Stimulated activated naive CD8-positive, alpha-beta T cell treated with anti-CD3 and anti-CD28 coated beads, Interleukin-15, amount 100 ng/mL, for 72 hours (primary cell): ENCODE measurements at places on chromosomes 5 and 9.
A peak's percentile ranks its signal among the peaks of the same experiment; 100 is the strongest.

- DNase-seq, result no peak
Observed at GRCh38 chr5:168985454-168985853, 315.5 kb downstream of the SLIT3 start.

DNA sequence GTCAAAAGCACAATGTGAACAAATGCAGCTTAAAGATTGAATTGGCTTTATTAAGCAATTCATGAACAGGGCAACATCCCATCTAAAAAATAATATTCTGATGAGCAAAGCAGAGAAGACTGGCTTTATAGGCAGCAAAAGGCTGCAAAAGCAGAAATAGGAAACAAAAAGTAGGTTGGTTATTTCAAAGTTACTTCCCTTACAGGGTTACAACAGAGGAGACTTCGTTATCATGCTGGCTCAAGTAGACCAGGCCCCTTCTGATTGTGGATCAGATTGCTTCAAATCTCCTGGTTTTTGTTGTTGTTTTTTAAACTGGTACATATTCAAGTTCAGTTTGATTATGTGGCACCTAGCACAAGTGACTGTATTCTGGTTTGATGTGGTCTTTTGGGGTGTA lies 73.1 kb downstream of the MAN2A1 start:
- no peak for DNase-seq

GRCh38 chr9:108296056-108296455 lies 559.7 kb downstream of the ACTL7B start:
- DNase-seq, result no peak

GRCh38 chr5:160327818-160328217 lies 15.5 kb upstream of the CCNJL start:
- DNase-seq, result no peak

DNA sequence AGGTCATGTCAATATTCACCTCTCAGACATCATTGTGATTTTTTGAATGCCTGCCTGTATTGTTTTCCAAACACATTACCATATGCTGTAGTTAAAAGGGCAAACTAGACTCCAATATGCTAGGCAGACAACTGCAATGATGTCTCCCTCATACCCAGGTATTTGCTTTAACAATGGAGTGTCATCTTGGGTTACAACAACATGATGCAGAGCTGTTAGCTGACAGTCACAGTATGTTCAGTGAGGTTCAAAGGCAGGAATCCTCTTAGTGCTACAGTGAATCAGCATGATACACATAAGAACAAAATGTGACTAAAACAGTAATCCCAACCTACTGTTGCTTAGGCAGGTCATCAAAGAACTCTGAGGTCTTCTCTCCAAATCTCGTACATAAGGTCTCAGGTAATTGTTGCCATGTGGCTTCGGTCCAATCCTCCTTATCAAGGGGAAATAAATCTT lies 24.0 kb downstream of the OR1J1 start:
- no peak for DNase-seq

- DNase-seq, result no peak
Observed at GRCh38 chr5:45793638-45794532, 97.7 kb upstream of the HCN1 start.

GRCh38 chr5:135481909-135482311 lies 29.8 kb upstream of the TIFAB start:
- no peak for DNase-seq

- DNase-seq, result no peak
Observed at GRCh38 chr9:113580954-113581311, 117.4 kb downstream of the RGS3 start.

DNA sequence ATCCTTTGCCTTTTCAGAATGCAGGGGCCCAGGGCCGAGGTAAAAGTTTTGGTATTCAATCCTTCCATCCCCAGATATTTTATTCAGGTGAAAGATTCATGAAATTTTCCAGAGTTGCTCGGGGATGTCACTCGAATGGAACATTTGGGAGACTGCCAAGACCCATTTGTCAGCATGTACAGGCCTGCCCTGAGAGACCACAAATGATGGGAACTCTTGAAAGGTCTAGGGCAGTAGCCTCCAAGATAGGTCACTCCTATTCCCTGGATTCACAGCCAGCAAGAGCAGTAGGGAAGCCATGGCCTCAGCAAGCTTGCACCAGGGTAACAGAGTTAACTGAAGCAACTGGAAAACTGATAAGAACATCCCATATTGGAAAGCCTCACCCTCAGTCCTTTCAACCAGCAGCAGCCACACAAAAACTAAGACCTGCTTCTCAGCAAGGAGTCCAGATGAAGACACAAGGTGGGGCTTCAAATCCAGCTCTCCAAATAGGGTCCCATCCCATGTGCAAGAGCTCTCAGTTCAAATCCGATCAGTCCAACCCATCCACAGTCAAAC lies 12.5 kb downstream of the CARD6 start:
- DNase-seq, result no peak

DNA sequence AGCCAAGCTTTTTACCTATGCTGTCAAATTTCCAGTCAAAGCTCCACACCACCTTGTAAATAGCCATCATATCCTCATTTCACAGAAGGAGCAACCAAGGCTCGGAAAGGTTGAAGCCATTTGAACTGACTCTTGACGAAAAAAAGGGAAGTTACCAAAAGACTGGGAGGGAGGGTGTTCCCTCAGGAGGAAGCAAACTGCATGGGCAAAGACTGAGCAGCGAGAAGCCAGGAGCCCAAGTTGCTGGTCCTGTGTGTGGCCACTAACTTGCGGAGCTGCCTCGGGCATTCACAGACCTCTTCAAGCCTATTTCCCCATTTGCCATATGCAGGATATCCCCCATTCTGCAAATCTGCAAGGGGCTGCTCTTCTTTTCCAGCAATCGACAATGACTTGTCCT lies 37.4 kb downstream of the TTLL11 start:
- DNase-seq, result no peak

DNA sequence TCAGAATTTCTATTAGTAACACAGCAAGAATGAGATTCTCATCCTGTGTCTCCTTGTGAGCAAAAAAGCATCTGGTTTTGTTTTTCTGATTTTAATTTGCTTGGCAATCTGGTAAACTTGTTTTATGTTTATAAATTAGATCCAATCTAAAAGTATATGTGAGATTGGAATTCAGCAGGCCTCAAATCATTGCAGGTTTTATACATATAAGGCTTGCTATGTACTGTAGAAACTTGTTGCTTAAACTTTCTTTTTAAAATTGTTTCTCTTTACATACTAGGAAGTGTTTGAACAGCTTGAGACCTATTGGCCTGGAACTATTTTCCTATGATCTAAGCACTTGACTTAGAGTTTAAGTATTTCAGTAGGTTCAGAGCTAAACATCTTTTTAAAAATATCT lies 1037.8 kb downstream of the NR2F1-AS1 start:
- no peak for DNase-seq

- DNase-seq, result peak; percentile 74
Observed at GRCh38 chr9:127608104-127608966, 3.7 kb upstream of the STXBP1 start.

GRCh38 chr5:2985718-2986117 lies 234.2 kb upstream of the IRX2 start:
- DNase-seq, result no peak

DNA sequence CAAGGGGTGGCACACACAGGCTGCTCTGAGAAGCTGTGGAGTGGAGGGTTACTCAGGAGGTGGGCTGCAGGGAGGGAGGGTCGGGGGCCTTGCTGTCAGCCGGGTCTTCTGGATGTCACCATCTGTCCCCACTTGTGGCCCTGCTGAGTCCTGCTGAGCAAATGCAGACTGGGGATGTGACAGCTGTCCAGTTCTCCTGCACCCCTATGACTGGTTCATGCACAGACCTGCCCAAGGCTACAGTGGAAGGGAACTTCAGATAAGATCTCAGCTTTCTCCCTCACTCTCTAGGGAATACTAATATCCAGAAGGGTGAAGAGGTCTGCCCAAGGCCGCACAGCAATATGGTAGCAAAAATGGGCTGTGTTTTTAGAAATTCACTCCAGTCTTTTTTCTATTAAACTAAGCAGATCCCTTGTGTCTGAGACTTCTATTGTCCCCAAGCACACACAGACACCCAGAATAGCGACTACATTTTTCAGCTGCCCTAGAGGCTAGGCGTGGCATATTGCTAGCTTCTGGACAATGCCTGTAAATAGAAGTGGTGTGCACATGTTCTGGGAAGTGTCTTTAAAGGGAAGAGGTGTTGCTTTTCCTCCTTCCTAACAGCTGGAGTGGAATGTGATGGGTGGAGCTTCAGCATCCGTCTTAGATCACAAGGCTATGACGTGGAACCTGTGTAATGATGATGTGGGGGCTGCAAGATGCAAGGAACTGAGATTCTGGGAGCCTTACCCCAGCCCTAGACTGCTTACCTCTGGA lies 51.1 kb upstream of the TBC1D2 start:
- no peak for DNase-seq

- DNase-seq, result no peak
Observed at GRCh38 chr5:125274211-125274610, 527.8 kb upstream of the ZNF608 start.

DNA sequence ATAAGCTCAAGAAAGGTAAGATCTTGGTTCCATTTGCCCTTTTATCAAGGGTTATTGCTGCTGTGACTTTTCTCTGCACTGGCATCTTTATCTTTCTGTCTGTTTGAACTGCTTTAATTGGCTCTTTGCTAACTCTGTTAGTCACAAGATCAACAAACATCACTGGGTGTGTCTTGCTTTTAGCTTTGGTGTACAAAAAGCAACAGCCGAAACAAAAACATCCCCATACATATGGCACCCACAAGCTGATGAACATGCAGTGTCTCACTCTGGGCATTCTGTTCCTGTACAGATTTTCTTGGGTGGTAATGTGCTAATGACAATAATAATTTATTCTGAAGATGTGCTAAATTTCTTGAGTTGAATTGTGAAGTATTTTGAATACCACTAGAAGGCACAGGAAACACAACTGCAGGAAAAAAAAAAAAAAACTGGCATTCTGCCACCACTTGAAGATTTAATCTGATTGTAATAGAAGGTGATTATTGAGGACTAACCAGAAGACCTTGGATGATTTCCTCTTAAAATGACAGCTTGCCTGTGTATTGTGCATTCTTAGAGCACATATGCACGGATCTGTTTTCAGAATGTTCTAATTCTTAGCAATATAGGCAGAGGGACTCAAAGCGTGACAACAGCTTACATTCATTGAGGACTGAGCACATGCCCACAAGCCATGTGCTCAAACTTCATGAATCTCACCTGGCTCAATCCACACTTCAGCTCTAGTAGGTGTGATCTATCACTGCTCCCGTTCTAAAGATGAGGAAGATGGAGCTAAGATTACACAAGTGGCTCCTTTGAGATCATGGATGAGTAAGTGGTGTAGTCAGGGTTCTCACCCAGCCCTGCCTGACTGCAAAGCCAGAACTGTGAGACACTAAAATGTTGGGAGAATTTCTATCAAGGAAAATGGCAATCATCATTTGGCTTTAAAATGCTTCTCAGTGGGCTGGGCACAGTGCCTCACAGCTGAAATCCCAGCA lies 96.4 kb downstream of the EBF1 start:
- DNase-seq, result no peak

DNA sequence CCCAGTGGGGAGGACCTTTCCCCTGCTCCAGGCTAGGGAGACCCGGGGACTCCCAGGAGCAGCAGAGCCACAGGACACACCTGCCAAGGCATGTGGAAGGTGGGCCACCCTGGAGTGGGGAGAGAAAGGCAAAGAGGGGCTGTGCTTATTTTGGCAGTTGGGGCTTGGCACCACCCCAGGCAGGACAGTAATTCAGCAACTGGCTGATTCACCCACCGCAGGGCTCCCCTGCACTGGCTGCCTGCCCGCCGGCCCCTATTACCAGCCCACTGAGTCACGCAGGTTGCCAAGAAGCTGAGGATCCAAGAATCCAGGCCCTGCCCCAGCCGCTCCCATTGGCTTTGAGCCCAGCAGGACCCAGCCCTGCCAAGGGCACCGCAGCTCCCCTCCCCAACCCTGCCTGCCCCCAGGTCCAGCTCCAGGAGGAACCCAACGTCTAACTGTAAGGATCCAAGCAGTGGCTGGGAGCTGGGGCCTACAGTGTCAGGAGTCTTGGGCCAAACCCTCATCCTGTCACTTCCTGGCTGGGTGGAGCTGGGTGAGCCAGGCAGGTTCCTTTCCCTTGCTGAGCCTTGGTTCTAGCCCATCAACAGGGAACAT lies 14.2 kb upstream of the RALGDS start:
- DNase-seq, result no peak

DNA sequence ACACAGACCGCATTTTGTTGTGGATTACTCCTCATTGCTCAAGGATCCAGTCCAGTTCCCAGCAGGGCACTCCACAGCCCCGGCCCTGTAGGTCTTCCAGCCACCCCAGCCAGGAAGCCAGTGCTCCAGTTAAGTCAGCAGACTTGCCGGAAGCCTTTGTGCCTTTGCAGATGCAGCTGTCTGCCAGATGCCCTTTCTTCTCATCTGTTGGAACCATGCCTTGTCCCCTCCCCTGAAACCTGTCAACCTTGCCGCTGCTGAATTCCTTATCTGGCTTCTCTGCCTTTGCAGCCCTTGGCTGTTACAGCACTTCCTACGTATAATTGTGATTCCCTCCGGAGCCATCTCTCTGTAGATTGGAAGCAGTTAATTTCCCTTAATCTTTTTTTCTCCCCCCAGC lies 28.4 kb downstream of the PSAT1 start:
- DNase-seq, result no peak

DNA sequence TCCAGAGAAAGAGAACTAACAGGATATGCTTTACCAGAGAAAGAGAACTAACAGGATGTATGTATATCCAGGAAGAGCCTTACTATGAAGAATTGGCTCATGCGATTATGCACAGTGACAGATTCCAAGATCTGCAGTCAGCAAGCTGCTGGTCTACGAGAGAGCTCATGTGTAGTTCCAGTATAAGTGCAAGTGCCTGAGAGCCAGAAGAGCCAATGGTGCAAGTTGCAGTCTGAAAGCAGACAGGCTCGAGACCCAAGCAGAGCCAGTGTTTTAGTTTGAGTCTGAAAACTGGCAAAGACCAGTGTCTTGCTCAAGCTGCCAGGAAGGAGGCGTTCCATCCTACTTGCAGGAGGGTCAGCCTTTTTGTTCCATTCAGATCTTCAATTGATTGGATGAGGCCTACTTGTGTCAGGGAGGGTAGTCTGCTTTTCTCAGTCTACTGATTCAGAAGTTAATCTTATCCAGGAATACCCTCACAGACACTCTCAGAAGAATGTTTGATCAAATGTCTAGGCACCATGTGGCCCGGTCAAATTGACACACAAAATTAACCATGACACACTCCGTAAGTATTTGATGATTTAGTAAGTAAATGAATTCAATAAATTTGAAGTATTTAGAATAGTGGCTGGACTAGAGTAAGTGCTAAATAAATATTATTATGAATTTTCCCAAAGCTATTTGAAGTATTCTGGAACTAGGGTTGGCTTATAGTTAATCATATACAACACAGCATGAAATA lies 372.1 kb upstream of the SGCD start:
- DNase-seq, result no peak

GRCh38 chr9:128921881-128922763 lies 1.3 kb downstream of the PHYHD1 start:
- no peak for DNase-seq

DNA sequence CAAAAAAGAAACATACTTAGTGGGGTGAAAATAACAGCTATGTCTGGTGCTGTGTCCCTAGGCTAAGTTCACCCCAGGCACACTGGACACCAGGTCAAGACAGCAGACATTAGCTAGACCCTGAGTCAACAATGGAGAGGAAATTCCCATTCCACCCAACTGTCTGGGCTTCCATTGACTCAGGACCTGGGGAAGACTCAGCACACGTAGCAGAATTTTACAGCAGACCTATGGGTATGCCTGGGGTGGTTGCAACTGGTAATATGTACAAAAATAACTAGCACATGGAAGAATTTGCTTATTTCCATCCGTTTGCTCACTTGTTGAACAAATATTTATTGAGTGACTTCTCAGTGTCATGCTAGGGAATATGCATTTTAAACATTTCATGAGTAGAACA lies 117.0 kb downstream of the GAS1 start:
- DNase-seq, result no peak

GRCh38 chr9:27412963-27413362 lies 111.1 kb upstream of the IFNK start:
- no peak for DNase-seq
